ENCODE measurements at places on chromosomes 3 and 15. TPM values are rescaled to one million over a fixed set of nuclear protein-coding genes. Genes with fewer than 3 reads are reported as not detected.

Gene CPNE4
- not detected for total RNA-seq

Gene CYP1A2
- not detected for total RNA-seq

Gene DNAH12
- 0.09 TPM for total RNA-seq

Gene RBPMS2
- total RNA-seq: not detected

Gene CLDN1
- total RNA-seq: not detected

Gene ZNF106
- total RNA-seq: 41.1 TPM

- DNase-seq: no peak
Measured at GRCh38 chr3:160226026-160226907, 1.0 kb downstream of the C3orf80 start.

DNA sequence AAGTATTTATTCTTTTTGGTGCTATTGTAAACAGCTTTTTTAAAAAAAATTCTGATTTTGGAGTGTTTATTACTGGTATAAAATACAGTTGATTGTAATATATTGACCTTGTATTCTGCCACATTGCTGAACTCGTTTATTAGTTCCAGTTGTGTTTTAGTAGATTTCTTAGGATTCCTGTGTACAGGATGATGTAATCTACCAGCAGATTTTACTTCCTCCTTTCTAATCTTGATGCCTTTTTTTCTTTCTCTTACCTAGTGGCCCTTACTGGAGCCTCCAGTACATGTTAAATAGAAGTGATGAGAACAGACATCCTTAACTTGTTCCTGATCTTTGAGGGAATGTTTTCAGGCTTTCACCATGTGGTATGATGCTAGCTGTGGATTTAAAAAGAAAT, 70.4 kb upstream of the KY start:
- DNase-seq: no peak

DNA sequence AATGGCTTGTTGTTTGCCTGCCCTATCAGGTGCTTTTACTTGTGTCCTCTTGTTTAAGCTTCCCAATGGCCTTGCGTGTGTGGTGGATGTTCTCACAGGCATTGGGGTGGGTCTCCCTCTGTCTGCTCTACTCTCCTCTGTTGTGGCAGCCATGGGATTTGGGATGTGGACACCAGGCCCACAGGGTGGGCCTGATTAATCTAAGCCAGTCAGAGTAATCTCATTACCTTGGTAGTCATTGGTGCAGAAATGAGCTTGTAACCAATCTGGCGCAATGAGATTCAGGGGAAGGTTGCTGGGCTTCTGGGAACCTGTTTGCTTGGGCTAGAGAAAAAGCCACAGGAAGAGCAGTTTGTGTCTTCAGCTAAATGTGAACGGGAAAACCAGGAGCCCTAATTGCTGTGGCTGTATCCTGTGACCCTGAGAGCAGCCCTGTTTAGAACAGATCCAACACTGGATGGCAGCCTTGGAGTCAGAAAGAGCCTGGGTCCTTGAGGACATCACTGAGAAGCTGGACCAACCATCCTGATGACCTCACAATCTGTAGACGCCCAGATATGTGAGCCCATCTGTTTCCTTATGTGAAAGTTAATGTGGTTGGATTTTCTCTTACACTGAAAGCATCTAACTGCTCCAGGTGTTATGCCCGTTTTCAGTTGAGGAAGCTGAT, 157.3 kb upstream of the UBE2E1 start:
- DNase-seq: no peak

DNA sequence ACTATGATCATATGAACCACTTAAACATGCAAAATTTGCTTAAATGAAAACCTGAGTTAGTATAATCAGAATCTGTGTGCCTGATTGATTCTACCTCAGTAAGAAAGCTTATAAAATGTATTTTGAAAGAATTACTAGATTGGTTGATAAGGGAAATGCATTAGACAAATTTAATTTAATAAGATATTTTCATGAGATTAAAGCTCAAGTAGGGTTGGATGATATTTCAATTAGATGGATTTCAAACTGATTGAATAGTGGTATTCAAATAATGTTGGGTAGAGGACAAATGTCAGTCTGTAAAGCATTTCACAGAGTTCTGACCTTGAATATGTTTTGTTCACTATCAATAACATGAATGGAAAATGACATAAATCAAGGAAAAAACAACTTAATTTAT, 780.4 kb upstream of the ALCAM start:
- DNase-seq: no peak

DNA sequence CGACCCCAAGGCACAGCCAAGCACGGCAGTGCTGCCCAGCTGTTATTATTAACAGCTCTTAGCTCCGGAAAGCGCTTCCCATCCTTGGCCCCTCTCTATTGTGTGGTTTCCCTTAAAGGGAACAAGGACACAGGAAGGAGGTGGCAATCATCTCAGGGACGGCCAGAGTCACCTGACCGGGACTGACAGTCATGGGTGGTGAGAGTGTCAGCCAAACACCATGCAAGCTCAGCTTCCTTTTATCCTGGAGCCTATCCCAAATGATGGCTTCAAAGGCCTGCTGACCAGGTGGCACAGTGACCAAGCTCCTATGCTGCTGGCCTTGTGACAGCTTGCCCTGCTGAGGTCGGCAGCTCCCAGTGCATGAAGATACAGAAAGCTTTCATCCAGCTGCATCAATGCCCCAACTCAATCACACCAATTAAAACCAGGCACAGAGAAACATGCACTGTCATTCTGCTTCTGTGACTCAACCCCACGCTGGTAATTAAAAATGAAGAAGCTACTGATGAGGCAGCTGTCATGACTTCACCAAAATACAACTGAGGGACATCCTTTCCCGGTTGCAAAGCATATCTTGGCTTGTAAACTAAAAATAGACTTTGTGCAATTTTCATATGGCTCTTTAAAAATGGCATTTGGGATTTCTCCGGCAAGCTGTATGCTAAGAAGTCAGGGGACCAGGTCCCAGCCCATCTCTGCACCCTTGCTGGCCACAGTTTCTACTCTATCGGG, 34.0 kb downstream of the PCSK6 start:
- no peak for DNase-seq

DNA sequence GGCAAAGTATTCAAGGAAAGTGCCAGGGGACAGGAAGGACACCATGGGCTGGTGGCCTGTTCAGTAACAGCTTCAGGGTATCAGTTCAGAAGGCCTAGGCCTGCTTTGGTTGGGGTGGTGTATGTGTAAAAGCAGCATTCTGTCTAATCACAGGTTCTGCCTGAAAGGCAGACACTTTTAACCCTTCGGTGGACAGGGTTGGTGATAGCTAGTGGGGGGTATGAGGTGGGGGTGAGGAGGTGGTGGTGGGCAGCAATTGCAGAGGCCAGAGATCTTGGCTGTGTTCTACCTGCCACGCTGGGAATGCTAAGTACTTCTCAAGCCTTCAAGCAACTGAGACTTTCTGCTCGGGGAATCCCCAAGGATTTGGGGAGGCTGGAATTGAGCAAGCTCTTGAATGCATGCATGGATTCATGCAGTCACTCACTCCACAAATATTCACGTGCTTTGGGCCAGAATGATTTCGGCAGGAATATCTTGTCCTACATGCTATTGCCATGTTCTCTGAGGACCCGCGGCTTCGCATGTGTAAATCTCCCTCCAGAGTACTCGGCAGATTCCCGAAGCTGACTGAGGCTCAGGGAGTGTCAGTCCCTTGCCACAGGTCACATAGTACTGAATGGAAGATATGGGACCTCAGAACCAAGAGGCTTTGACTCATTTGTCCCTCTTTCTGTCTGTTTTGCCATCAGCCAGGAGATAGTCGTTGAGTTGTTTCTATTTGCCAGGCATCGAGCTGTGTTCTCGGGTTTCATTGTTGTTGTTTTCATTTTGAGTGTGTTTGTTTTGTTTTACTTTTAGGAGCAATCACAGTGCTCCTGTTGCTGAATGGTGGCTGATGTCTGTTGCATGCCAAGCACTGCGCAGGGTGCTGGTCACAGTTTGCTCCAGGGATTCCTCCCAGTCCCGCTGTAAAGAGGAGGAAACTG, 65.5 kb downstream of the SMAD3 start:
- no peak for DNase-seq

GRCh38 chr15:91065505-91065904, 34.6 kb upstream of the SV2B start:
- no peak for DNase-seq

DNA sequence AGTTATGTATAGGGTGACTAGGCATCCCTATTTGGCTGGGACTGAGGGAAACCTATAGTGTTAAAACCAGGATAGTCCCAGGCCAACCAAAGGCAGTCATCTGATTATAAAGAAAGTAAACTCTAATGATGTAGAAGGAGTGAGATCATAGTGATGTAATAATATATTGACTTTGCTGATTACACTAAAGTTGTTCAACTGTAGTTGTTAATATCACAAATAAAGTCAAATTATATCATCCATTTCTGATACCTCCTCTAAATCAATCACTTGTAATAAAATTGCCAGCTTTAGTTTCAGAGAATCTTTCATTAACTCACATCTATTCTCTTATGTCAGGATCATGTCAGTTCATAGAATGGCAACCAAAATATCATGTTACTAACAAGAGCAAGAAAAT, 98.6 kb downstream of the FOXB1 start:
- no peak for DNase-seq
